NCI-H460 (cell line): ENCODE measurements at places on chromosomes 4 and X.

DNA sequence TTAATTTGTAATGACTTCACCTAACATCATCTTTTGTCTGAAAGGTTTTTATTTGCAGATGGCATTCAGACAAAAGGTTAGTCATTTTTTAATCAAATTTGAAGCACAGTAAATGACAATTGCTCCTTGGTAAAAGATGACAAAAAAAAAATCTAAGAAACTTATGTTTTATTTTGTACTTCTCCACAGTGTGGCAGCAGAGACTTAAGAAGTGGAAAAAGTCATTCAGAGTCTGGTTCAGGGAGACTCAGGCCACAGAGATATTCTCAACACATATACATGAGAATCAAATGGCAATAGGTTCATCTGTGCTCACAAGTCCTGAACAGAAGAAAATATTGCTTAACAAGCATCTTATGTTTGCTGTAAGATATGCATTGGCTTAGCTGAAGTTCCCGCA is 436.2 kb downstream of the KCNIP4 start:
- DNase-seq, result peak; percentile 33

DNA sequence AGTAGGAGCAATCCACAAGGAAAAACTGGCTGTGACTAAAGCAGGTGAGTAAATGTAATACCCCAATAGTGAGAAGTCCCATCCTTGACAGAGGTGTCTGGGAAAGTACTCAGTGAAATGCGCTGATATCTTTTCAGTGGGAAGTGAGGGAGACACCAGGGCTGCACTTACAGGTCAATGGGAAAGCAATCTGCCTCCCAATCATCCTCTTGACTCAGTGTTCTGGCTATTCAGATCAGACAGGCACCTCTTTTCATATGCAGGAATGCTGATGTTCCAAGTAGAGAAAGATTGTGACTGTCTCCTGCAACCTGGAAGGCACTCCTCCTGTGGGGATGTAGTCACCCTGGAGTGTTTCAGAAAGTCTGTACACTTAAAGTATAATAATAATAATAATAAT is 39.9 kb upstream of the SPIN2A start:
- DNase-seq, result no peak

DNA sequence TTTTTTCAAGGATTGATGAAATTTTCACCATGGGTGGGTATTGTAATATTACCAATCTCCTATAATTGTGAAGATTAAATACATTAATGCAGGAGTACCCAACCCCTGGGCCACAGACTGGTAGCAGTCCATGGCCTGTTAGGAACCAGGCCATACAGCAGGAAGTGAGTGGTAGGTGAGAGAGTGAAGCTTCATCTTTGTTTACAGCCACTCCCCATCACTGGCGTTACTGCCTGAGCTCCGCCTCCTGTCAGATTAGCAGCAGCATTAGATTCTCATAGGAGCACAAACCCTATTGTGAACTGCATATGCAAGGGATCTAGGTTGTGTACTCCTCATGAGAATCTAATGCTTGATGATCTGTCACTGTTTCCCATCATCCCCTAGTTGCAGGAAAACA is 15.1 kb downstream of the RAPGEF2 start:
- DNase-seq, result peak; percentile 17

DNA sequence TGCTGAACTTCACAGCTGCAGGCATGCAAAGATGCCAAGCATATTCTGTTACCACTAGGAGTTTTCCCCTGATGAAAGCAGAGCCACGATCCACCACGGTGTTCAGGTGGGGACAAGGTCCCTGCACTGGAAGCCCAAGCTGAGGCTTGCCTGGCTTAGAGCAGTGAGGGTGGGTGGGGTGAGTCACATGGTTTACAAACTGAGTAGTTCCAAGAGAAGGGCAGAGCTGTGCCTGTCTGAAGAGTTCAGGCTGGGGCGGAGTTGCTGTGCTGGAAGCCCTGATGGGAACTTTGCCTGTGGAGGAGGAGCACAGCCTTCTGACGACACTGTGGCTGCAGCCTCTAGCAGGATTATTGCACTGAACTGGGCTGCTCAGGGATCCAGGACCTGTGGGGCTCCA is 45.5 kb downstream of the FAM9B start:
- no peak for DNase-seq

GRCh38 chrX:154779261-154779660 is 16.6 kb downstream of the DKC1 start:
- DNase-seq, result no peak

DNA sequence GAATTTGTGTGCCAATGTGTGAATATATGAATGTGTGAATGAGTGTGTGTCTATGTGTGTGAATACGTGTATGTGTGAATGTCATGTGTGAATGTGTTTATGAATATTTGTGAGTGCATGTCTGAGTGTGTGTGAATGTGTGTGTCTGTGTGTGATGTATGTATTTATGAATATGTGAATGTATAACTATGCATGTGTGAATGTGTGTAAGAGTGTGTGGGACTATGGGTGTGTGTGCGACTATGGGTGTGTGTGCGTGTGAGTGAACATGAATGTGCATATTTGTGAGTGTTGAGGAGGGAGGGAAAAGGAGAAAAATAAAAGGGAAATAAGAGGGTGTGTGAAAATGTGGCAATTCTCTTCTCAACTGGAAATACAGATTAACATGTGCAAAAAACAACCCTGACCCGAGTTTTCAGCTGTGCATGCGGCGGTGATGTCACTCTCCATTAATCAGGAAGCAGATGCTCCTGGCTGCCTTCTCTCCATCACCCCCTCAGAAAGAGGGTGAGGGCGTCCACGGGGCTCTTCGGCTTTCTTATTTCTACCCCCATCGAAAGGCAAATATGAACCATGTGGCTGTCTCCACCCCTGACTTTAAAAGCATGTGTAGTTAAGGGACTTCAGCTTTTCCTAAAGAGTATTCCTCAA is 219.8 kb downstream of the MAML3 start:
- DNase-seq, result no peak

DNA sequence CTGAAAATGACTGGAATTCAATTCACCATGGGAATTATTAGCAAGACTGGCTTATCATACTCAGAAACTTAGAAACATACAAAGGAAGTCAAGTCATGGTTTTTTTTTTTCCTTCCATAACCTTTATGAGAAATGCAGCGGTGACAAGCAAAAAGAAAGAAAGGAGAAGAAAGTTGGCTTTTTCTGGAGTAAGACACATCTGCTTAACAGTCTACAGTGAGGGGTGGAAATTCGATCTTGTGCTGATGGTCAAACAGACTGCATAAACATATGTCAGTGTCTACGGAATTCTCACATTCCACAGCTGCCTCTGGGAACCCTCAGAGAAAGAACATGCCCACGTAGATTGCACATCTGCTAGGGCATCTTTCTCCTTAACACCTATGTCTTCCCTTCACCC is 54.6 kb downstream of the PROM1 start:
- no peak for DNase-seq

DNA sequence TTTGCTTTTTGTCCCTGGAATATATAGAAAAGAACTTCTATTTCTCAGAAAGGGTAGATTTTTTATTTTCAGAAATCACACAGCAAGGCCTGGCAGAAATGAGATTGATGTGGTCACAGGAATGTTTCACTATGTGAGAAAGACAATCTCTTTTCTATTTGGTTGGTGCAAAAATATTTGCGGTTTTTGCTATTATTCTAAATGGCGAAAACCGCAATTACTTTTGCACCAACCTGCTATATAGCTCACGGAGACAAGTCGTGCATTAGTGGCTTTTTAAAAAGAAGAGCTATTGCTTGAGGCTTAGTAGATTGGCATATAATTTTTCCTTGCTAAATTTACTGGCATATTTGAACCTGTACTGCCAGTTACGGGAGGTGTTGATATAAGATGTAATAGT is 100.4 kb downstream of the ITM2A start:
- DNase-seq, result no peak

- DNase-seq, result no peak
These were observed 20.1 kb downstream of the HTT-AS start for GRCh38 chr4:3054169-3054759.
